ENCODE measurements at places on chromosomes 5 and 9. TPM values are rescaled to one million over a fixed set of nuclear protein-coding genes. Genes with fewer than 3 reads are reported as not detected.
A peak's percentile ranks its signal among the peaks of the same experiment; 100 is the strongest.

DNA sequence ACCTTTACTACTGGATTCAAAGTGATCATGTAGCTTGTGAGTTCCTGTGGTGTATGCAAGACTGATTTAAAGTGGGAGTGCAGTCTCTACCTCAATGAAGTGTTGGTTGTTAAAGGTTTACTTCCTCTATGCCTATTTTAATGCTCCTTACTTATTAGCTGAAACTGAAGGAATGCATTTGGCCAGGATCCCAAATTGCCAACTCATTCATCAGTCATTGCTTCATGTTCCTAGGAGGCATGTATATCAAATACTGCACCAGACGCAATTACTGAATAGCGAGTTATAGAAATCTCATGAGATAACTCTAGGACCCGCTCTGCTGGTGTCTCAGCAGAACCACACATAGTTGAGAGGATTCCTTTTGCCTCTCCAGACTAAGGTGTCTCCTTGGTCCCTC, 143.0 kb upstream of the RPS23 start:
- DNase-seq, result peak; percentile 90

- peak; percentile 33 for DNase-seq
Observed at GRCh38 chr9:105297442-105298075, 53.1 kb downstream of the SLC44A1 start.

FOXE1 gene
- 0.09 TPM for total RNA-seq

- no peak for DNase-seq
Observed at GRCh38 chr5:158606233-158606632, 493.5 kb downstream of the EBF1 start.

DNAI1 gene
- not detected for total RNA-seq

DNA sequence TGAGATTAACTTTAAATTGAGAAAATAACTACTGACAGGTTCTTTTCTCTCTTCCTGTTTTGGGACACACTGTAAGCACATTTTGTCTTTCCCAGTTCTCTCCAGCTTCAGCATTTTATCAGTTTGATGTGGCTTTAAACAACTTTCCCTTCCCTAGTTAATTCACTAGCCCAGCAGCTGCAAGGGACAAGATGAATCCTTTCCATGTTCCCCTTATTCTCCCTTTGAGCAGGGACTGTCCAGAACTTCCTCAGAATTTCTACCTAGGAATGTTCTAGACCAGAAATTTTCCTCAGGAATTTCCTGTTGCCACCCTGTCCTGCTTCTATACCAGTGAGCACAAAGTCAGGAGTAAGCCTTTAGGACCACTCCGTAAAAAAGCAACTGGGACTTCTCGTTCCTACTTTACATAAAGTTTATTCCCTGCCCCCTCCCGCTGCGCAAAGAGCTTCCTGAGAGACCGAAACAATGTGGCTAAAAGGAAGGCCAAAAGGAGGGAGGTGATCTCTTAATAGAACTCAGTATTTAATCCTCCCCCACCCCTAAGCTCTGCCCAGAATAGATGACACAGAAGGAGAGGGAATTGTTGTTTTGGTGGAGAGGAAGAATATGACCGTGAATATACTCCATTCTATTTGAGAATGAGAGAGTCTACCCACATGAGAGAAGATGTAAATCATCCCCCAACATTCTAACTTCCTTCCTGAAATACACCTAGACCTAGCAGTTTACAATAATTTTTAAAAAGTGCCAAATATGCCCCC, 61.9 kb downstream of the GLIS3 start:
- DNase-seq, result peak; percentile 55

IL33 gene
- total RNA-seq, result 11.8 TPM

DNA sequence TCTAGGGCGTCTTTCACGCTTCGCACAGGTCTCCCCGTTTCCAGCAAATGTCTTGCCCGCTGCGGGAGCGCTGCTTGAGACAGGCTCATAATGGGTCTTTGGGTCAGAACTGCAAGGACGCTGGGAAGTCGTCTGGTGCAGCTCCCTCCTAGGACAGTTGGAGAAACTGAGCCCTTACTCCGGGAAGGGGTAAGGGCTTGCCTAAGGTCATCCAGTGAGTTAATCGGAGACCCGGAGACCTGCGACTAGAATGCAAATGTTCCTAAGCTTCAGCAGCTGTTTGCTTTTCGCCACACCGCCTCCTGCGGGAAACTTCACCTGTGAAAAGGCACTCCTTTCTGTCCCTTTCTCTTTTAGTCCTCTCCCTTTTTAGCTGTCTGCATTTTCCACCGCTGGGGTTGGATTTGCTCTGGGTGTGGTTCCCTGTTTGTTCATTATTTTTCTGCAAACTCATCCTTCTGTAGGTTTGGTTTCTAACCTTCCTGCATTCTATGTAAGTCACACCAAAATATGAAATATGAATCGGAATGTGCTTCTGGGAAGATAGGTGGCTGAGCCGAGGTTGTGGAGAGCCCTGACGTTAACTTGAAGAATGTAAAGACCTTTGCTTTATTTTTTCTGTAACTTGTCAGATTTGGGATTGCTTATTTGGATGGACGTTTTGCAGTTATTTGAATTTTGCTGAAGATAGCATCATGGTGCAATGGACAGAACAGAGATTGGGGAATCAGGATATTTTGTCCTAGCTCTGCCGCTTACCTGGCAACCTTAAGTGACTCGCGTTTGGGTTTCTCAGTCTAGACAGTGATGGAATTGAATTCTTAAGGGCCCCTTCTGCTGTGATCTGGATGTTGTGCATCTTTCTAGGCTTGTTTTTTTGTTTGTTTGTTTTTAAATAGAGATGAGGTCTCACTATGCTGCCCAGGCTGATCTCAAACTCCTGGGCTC, 909 bp downstream of the SLC36A1 start:
- DNase-seq, result peak; percentile 37

DNA sequence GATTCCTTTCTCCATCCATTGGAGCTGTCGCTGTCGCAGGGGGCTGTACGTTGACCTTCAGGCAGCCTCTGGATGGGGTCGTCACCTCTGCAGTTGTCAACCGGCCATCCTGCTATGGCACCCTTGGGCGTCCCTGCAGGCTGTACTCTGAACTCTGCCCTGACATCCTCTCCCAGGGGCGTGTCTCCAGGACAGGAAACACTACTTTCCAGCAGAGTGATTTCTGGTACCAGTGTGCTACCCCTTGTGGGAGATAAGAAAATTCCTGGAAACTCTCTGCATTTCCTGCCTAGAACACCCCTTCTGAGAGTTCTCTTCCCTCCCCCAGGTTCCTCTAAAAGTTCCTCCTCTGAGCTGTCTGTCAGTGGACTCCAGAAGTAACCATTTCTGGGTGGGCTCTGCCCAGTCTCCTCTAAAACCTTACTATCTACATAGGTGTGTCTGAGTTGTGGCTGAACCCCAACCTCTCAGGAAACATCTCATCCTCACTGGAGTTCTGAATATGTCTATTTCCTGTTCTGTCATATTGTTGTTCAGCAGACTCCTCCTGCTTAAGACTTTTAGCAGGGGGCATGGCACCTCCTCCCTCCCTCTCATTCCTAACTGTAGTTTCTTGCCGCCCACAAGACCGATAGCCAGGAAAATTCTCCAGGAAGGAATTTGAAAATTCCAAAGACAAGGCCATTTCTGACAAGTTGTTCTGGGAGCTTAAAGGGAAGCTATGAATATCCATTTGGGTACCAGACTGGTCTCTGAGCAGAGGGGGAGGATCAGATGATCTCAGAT, 145.3 kb upstream of the RASEF start:
- DNase-seq, result no peak

DNA sequence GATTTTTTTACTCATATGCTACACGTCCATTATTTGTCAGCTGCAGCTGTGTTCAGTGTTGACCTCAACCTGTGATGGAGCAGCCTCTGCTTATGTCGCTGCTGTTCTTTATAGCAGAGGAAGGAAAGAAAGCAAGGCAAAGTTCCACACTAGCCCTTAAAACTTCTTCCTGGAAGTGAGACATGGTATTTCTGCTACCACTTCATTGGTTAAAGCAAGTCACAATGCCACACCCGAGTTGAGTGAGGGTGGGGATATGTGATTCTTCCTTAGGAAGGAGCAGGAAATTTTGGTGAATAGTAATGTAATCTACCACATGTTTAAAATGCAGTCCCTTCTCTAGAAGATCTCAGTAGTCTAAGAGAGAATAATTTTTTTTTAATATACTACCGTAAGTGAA, 224.8 kb upstream of the DMRT1 start:
- DNase-seq, result no peak

PHPT1 gene
- total RNA-seq, result 104 TPM

DNA sequence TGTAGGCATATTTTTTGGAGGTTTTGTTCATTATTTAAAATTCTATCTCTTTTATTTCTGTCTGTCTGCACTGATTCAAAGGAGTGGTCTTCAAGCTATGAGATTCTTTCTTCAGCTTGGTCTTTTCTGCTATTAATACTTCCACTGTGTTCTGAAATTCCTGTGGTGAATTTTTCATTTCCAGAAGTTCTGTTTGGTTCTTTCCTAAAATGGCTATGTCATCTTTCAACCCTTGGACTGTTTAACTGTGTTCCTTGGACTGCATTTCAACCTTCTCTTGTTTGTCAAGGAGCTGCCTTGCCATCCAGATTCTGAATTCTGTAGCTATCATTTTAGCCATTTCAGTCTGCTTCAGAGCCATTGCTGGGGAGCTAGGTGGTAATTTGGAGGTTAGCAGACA, 76.3 kb downstream of the CERT1 start:
- DNase-seq, result no peak

- no peak for DNase-seq
Observed at GRCh38 chr9:123978981-123979380, 32.6 kb upstream of the LHX2 start.

DNA sequence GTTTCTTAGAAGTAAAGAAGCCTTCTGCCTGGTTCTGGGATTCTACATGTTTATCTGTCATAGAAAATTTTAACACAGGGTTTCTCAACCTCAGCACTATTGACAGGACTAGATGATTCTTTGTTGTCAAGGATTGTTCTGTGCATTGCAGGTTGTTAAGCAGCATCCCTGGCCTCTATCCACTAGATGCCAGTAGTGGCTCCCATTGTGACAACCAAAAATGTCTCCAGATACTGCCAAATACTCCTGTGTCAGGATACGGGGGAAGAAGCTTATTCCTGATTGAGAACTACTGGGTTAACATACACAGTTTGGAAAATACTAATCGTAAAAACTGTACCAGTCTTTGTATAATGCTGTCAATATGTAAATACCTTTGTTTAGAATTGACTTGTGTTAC, 167.1 kb downstream of the NIPBL start:
- peak; percentile 38 for DNase-seq

- DNase-seq, result no peak
Observed at GRCh38 chr5:139694556-139695177, 46.5 kb downstream of the CXXC5 start.

GRCh38 chr5:117496801-117497200, 922.2 kb upstream of the SEMA6A start:
- DNase-seq, result no peak

DNA sequence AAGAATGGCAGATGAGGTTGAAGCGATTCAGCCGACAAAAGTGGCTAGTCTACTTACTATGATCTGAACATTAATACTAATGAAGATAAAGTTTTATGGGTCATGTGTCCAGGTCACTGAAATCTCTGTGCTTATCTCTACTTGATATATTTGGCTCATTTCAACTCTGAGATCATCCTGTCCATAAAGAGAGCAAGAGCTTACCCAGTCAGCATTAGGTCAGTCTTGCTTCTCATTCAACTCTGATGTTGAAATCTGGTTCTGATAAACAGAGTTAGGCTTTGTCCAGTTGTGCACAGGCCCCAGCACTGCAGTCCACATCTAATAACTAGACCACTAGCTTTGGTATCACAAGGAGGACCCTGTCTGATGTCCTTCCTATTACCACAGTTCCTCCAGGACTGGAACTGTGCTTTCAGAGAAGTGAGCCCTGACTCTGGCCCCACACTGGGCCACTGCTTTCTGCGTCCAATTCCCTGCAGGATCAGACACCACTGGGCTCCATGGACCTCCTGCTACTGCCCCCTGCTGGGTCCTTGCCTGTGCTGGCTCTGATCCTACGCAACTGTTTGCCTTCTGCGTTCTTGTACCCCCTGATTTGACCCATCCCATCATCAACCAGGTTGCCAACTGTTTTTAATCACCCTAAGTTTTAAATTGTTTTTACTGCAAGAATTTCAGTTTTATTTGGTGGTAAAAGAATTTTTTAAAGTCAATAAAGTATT, 23.7 kb upstream of the FAM120A start:
- peak; percentile 5 for DNase-seq

All from dermis blood vessel endothelial cell (primary cell).